ENCODE measurements at places on chromosomes 3 and 15.

GRCh38 chr15:93066834-93067648, 22.0 kb downstream of the RGMA start:
- no peak for DNase-seq

DNA sequence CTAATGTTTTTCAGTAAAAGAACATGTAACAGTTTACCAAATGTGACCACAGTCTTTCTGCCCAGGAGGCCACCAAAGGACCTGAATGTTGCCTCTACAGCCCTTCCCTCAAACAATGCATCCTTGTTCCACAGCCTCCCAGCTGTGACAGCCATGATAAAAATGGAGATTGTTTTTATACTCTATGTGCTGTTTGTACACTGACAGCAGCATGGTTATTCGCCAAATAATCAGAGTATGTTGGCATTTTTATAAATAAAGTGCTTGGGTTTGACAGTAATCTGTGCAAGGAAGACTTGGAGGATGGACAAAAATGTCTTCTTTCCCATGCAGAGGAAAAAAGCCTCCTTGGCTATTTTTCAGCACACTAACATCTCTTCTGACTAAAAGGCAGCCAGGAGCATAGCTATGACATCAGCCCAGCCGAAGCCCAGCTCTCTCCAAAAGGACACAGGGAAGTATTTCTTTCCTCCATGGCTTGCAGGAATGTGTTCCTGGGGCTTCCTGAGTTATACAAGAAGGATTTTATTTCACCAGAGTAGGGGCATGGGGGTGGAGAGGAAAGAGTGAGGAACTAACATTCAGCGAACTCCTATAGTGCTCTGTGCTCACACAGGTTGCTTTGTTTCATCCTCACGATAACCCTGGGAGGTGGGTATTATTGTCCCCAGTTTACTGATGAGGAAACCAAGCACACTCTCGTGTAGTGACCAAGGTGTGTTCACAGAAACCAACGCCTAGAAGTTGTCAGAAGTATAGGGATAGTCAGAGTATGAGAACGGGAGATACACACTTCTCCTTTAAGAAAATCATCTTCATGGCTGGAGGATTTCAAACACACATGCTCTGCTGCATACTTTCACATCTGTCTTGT, 339.7 kb downstream of the MECOM start:
- DNase-seq, result no peak

DNA sequence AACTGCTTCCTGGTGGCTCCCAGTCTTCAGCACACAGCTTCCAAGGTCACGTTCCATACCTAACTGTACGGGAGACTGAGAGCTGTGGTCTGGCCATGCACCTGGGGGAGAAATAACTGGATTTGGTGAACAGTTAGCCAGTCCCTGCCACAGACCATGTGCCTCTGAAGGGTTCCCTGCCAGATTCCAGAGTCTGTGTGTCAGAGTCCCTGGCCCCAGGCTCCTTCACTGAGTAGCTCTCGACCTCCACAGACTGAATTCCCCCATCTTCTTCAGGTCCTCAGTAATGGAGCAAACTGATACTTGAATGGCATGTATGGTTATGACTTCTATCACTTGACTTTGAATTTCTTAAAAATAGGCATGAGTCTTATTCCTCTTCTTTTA, 17.5 kb downstream of the MKRN2OS start:
- DNase-seq, result no peak

GRCh38 chr3:141659821-141660613, 78.1 kb upstream of the RNF7 start:
- no peak for DNase-seq

DNA sequence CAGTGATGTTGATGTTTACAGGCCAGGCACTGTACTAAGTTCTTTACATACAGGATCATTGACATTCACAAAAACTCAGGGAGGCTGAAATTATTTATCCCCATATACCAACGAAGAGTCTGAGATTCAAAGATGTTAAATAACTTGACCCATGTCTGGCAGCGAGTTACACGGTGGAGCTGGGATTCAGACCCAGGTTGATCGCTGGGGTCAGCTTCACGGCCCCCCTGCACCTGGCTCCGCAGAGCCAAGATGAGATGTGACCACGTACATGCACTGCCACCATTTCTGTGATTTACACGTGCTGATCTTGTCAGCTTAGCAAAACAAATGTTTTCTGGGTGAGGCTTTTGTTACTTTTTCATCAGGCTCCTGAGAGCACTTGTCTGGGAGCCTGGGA, 109.8 kb downstream of the EEFSEC start:
- no peak for DNase-seq

DNA sequence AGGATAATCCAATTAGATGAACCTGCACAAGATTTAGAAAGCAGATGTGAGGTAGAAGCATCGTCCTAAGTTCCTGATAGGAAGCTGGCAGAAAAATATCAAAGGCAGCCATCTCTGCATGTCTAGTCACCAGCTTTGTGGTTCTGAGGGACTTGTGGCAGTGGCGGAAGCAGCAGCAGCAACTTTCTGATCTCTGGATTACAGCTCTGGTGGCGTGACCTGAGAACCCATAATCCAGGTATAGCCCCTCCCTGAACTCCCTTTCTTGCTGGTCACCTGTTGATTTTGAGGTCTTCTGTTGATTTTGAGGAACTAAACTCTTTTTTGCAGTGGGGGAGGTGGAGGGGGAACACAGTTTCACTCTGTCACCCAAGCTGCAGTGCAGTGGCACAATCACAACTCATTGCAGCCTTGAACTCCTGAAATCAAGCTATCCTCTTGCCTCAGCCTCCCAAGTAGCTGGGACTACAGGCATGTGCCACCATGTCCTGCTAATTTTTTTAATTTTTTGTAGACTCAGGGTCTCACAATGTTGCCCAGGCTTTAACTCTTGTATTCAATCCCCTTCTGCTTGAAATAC, 7.9 kb downstream of the FSIP1 start:
- DNase-seq, result no peak

GRCh38 chr15:60387321-60387720, 10.5 kb downstream of the ANXA2 start:
- no peak for DNase-seq

GRCh38 chr3:12886106-12886679, 44.8 kb upstream of the RPL32 start:
- DNase-seq, result no peak

GRCh38 chr15:20357481-20358065, 184.0 kb downstream of the GOLGA6L6 start:
- DNase-seq, result no peak

DNA sequence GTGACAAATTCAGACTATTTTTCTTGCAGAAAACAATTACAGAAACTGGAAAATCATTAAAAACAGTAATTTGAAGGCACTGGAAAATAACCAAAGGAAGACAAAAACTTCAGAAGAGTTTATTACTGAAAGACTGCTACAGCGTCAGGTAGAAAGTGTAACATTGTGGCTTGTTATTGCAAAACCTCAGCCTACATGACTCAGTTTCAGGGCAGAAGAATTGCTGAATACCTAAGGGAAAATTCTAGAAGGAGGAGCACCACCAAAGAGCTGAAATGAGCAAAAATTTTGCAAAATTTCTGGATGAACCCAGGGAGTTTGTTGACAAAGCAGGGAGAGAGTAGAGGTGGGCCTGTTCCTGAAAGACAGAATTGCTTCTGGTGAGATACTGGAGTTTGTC, 219.6 kb downstream of the C3orf38 start:
- no peak for DNase-seq

- no peak for DNase-seq
These were observed 40.7 kb upstream of the CHST2 start for GRCh38 chr3:143078883-143079282.

DNA sequence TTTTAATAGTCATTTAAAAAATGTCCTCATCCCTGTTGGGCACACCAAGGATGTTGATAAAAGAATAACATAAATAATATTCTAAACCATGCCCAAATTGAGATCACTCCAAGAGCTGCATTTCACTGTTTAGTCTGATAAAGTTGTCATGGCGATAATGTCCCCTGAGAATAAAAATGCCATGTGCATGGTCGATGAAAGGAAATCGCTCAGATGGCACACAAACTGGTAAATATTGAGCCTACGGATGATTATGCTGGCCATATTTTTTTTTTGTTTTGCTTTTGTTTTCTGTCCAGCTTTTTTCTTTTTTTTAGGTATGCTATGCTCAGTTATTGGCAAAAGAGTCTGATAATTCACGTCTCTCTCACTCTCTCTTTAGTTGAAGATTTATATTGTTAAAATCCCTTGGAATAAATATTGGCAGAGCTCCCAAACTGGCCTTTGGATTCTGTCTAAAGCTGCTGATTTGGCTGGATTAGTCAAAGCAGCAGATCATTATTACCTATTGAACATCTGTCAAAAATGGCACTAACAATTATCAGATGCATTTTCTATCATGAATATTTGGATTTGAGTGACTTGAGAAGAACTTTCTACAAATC, 643.8 kb downstream of the SQOR start:
- DNase-seq, result no peak

DNA sequence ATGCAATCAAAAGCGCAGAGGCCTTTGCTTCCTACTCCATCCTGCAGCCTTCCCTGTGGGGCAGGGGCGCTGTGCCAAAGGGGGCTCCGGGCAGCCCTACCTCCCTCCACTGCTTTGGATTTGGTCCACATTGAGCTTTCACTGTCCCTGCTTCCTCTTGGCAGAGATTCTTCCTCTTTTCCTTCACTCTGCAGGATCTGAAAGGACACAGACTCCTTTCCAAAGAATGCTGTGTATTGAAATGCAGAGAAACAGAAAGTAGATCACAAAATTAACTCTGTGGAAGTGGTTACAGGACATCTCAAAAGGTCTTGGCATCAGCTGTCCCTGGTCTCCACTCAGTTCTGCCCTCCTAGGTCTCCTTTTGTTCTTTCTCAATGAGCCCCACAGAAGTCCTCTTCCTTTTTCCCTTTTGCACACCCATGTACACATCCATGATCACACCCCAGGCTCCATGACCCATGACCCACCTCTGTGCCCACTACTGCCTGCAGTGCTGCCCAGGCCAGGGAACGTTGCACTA, 64.1 kb downstream of the CCR1 start:
- DNase-seq, result no peak

- DNase-seq, result no peak
These were observed 81.1 kb downstream of the RAD18 start for GRCh38 chr3:8882171-8882593.

DNA sequence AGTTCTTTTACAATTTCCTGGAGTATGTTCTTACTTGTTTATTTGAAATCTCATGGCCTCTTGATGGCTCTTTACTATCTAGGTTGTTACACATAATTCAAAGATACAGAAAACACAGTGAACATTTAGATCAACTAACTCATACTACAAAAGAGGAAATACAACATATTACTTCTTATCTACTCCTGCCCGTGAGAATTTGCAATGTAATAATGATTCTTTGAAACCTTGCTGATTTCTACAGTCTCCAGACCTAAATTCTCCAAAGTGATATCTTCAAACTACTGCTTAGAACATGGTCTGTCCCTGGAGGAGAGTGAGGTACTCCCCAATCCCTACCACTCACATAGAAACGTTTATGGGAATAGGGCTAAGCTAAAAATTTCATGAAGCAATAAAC, 29.9 kb upstream of the GOLGA8B start:
- no peak for DNase-seq

GRCh38 chr15:96392380-96393208, 62.1 kb downstream of the NR2F2 start:
- no peak for DNase-seq

Measured in CD4-positive, CD25-positive, alpha-beta regulatory T cell (primary cell).